Stimulated activated CD8-positive, alpha-beta memory T cell treated with anti-CD3 and anti-CD28 coated beads, Interleukin-12 subunit alpha, Interleukin-12 subunit beta, amount 100 ng/mL, for 1 hour (primary cell): ENCODE measurements at places on chromosomes 12 and 14.

DNA sequence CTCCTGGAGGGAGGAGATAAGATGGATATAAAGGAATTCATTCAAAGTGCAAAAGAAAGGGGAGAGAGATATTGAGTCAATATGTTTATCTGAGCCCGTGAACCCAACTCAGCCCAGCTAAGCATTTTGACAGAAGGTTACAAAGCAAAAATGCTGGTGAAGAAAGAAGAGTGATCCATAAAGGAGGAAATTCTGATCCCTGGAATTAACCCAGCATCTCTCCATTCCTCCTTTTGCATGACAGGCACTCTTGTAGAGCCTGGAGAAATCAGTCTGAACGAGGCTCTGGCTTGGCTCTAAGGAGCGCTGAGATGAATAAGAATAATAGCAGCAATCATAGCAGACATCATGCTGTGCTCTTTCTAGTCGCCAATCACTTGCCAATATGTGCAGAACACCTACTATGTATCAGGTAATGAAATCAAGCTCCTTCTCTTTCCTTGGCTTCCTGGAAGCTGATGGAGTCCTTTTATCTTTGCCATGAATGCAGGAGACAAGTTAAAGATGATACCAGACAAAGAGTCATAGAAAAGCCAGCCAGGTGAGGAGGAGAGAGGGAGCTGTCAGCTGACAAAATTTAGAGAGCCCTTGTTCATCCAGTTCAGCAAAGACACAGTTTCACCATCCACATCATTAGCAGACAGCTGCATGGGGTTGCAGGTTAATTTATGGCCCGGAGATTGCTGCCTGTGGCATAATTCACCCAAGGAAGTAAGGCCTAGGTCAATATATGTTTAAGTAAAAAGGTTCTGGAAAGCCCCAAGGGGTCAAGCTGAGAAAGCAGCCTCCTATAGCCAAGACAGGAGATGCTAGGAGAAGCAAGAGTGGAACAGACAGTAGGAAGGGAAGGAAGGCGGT lies 476.5 kb upstream of the TBX3 start:
- no peak for DNase-seq

DNA sequence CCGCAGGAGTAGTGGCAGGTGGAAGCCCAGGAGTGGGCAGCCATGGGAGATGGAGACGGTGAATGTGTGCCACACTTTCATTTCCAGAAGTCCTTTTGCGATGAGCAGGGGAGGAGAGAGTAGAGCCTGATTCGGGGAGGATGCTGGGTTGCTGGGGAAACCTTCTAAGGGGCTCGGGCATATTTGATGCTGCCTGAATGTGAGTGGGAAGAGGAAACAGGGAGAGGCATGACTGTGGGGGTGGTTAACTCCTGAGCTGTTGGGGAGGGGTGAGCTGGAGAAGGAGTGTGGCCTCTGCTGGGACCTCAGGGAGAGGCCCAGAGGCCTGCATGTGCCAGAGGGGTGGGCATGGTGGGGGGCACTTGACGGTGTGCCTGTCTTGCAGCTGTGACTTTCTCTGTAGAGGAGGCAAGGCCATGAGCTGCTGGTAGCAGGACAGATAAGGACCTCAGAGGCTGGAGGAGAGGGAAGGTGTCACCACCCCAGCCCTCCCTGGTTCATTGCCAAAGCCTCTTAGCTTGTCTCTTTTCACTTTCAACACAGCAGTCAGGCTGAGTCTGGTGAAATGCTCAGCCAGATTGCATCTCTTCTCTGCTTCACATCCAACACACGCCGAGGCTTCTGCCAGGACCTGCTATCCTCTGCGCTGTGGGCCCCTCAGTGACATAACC lies 11.4 kb downstream of the GLT1D1 start:
- no peak for DNase-seq

DNA sequence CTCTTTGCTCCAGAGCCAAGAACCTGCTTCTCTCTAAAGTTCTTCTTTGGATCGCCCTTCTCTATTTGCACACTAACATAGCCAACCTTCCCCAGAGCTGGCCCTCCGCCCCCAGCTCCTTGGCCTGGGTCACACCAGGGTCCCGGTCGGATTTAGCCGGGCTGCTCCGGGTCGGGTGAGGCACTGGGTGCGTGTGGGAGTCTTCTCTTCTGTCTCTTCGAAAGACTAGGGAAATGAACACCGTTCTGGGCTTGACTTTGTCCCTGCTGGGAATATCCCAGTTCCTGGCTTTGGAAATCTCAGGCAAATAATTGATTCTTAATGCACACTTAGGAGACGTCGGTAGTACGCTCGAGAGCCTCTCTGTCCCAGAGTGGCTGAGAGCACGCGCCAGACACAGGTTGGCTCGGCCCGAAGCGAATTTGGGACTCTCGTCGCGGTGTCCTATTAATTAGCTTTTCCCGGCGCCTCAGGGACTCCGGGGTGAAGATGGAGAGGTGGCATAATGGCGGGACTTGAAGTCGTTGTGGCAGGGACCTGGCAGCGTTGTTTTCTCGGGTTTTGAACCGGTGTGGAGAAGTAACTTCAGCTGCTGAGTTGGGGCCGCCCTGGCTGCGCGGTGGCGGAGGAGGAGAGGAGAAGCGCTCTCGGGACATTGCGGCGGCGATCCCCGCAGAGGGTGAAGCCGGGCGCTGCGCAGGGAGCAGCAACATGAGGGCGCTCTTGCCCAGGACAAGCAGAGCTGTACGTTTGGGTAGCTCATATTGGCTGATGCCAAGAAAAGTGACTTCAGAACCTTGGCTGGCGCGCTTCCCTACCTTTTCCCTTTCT lies 7.5 kb downstream of the FOXG1 start:
- DNase-seq, result no peak

DNA sequence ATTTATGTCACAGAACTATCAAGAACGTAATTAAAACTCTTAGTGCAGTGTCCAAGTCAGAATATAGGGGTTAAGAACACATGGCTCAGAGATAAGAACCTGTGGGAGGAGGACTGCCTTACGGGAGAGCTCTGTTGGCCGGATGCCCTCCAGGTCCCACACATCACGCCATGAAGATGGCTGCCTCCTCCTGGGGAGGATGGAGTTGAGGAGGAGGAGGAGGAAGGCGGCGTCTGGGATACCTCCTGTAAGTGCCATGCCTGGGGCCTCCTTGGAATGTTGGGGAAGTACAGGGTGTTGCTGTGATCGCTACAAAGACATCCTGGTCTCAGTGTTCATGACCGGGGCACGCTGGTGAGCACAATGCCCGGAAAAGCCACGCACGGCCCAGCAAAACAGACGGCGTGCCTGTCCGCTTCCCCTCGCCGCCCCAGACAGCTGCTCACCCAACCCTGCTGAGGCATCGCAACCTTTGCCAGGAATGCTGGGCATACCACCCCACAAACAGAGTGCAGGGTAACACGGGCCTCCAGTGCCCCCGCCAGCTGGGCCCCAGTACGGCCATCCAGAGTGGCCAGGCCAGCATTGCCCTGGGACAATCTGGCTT lies 28.7 kb upstream of the CD9 start:
- no peak for DNase-seq

- DNase-seq, result no peak
Observed at GRCh38 chr12:109222062-109222461, 87.0 kb downstream of the FOXN4 start.

DNA sequence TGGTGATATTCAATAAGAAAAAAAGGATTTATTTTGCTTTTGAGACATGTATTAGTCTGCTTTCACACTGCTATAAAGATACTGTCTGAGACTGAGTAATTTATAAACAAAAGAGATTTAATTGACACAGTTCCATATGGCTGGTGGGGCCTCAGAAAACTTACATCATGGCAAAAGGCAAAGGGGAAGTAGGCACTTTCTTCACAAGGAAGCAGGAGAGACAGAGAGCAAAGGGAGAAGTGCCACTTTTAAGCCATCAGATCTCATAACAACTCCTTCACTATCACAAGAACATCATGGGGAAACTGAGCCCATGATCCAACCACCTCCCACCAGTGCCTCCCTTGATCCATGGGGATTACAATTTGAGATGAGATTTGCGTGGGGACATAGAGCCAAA lies 43.9 kb downstream of the BHLHE41 start:
- no peak for DNase-seq

DNA sequence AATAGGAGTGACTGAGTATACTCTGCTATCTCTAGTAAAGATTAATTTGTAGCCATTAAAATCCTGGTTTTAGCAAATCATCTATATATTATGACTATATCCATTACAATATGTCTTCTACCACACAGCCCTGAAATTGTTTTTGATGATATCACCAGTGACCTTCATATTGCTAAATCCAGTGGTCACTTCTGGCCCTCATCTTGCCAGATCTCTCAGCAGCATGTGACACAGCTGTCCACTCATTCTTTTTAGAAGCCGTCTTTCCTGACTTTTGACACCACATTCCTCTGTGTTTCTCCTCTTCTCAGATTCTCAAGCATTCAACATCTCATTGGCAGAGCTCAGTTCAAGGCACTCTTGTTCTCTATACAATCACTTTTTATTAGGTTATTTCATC lies 54.9 kb downstream of the CPNE8 start:
- DNase-seq, result no peak

DNA sequence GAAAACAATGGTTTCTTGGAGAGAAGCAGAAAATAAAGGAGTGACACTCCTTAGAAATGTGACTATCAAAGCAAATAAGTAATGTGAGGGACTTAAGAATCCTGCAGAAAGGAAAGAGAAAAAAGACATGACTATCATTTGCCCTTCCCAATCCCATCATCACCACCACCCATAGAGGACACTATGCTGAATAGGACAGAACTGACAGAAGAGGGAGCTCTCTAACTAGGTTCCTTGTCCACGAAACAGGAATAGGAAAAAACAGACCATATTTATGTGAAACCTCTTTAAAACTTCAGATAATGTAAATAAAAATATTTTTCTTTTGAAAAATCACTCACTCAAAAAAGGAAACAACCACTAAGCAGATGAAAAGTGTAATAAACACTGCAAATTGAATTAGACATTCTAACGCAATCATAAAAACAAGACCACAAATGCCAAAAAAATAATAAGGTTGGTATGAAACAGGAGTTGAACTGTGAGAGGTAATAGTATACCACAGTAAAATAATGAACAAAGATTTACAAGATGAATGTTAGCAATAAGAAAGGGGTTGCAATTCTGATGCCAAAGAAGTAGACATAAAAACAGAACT lies 24.1 kb downstream of the KLRD1 start:
- no peak for DNase-seq
